ENCODE measurements at places on chromosomes 7 and 10. TPM values are rescaled to one million over a fixed set of nuclear protein-coding genes. Genes with fewer than 3 reads are reported as not detected.

DNA sequence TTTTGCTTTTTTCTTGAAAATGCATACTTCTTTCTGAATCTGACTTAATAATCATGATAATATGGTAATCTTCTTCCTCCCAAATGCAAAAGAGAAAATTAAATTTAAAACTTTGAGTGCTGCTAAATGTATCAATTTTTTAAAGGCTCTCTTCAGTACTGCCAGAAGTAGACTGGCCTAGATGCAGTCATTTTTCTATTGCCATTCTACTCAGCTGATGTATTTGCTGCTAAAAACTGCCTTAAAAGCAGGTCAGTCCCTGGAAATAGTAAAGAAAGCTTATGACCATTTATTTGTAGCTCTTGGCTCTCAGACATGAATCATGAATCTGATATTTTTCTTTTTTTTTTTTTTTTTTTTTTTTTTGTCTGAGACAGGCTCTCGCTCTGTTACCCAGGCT is 28.5 kb downstream of the NAPEPLD start:
- no peak overlapping the region for H3K27ac ChIP-seq
- no peak for DNase-seq
- no peaks in the 10 kb centered on the region for H3K36me3 ChIP-seq
- peaks cover 7% of the 10 kb centered on the region for H3K4me1 ChIP-seq

GRCh38 chr7:105794741-105795729 is 81.4 kb downstream of the ATXN7L1 start:
- H3K27ac ChIP-seq: no peak overlapping the region
- no peaks in the 10 kb centered on the region for H3K27me3 ChIP-seq

- no peak overlapping the region for H3K4me3 ChIP-seq
- no peak for DNase-seq
- H3K36me3 ChIP-seq: no peaks in the 10 kb centered on the region
- no peaks in the 10 kb centered on the region for H3K27me3 ChIP-seq
Measured at GRCh38 chr7:14332155-14332554, 342.7 kb upstream of the ETV1 start.

C10orf67 gene
- not detected for total RNA-seq

CYP2C19 gene
- total RNA-seq: 1.0 TPM

OR2A1 gene
- not detected for total RNA-seq

KIF5B gene
- 183 TPM for total RNA-seq

EN2 gene
- total RNA-seq: 1.1 TPM
